ENCODE measurements at places on chromosomes 12 and 14. TPM values are rescaled to one million over a fixed set of nuclear protein-coding genes. Genes with fewer than 3 reads are reported as not detected.

DNA sequence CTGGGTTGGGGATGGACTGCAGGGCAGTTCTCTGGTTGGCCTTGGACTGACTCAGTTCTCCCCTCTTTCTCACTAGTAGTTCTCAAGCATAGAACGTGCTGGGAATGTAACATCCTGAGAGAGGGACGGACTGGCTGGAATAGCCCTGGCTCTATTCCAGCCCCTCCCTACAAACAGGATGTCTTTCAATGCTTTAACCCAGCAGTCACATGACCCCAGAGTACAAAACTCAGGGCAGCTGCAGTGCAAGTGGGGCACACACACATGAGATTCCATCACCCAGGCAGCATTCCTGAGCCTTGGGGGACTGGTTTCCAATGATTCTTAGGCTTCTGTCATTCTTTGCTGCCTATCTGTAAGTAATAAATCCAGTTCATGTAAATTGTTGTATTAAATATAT lies 1.6 kb upstream of the ACOT6 start:
- no peak for DNase-seq

The GARIN6 gene
- total RNA-seq: not detected

DNA sequence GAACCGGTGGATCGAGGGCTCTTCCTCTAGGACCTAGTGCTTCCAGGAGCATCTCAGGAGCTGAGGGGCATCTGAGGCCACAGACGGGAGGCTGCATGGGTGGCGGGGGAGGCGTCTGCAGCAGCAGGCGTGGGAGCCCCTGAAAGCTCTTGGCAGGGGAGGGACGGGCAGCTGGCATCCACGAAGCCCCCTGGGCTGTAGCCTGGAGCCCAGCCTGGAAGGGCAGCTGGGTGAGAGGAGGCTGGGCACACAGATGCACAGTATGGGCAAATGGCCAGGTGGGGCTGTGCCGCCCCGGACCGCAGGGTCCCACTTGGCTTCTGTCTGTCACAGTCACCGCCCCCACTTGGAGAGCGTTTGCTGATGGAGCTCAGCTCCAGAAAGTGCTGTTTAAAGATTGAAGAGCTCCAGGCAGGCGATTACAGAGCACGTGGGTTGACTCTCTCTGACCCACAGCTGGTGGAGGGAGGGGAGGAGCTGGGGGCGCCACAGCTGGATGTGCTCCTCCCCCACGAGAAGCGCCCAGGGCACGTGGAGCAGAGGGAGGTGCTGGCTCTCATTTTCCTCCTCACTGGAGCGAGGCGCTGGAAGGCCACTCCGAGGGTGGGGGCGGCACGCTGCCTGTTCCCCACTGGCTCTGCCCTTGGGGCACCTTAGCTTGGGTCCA lies 155.0 kb upstream of the C14orf180 start:
- no peak for DNase-seq

The GAS2L3 gene
- 1.8 TPM for total RNA-seq

GRCh38 chr14:40003773-40004172 lies 571.5 kb upstream of the FBXO33 start:
- DNase-seq: no peak
